ENCODE measurements at places on chromosomes 3 and 15.

- no peak for DNase-seq
These were observed 99.5 kb upstream of the FAM98B start for GRCh38 chr15:38354315-38354929.

- no peak for DNase-seq
These were observed 40.1 kb downstream of the KY start for GRCh38 chr3:134610432-134611385.

DNA sequence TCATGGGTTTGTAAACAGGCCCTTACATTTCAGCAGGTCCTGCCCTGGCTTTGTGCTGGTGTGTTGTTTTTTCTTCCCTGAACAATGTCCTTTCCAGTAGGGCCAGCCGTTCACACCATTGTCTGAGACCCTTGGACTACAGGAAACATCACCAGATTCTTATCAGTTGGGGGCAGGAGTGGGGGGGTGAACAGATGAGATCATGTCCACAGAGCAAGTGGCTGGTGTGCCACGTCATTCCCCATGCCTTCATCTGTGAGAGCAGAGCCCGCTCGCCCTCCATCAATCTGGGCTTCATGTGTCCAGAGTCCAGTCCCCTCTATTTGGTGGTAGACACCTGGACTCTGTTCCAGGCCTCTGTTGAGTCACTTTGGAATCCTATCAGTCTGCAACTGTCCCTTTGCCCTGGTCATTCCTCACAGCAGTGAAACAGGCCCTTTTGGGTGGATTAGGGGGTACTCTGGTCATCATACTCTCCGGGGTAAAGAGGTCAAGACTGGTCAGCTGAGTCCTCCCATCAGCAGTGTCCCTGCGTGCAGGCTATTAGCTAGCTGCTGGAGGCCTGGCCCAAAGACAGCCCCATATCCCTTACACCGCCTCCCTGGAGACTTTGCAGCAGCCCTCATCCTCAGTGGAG, 15.0 kb downstream of the SEMA3G start:
- DNase-seq = no peak

DNA sequence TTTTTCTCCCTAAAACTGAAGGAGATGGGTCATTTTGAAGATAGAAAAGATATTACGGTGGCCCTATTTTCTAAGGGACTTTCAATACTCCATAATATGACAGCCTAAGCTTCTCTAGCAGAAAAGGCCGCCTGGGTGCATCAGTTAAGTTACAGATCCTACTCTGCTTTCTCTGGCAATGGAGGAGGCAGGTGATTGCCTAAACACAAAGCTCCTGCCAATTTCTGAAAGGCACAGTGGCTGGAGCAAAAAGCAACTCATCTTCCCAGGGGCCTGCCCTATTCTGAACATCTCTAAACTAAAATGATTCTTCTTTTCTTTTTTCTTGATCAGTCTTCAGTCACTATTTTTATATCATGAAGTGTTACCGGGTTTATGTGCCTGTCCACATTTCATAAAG, 276.7 kb downstream of the CNTN4 start:
- no peak for DNase-seq

All from cerebellar nuclear complex (tissue), 1 donor.